ENCODE measurements at places on chromosomes 3 and 15.

- no peak for DNase-seq
Measured at GRCh38 chr3:44242721-44243120, 1.0 kb downstream of the TOPAZ1 start.

DNA sequence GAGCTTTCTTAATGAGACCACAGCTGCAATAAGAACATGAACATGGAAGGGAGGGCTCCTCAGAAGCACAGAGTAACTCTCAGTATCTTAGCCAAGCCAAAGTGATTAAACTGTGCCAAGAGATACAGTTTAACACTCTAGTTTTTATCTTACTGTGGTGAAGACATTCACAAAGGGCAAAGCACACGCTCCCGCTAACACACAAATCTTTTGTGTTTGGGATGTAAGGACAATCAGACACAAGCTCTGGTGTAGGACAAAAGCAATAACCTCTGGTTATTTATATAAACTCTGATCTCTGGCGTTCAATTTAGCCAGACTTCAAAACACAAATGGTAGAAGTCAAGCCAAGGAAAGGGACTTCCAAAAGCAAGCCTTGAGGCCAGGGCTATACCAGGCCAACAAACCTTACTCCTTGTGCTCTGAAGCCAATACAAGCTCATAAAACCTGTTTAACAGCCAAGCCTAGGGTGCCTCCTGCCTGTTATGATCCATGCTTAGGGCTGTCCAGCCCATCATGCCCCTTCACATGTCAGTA, 27.8 kb downstream of the DPH3 start:
- no peak for DNase-seq

DNA sequence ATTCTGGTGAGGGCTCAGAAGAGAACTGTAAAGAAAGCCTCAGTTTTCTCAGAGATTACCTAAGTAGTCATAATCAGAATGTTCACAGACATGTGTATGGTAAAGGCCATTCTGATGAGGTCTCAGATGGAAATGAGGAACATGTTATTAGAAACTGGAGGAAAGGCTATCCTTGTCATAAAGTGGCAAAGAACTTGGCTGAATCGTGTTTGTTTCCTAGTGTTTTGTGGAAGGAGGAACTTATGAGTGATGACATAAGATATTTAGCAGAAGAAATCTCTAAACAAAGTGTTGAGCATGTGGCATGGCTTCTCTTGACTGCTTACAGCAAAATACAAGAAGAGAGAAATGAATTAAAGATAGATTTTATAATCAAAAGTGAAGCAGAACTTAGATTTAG, 12.8 kb upstream of the KLHL40 start:
- DNase-seq, result no peak

DNA sequence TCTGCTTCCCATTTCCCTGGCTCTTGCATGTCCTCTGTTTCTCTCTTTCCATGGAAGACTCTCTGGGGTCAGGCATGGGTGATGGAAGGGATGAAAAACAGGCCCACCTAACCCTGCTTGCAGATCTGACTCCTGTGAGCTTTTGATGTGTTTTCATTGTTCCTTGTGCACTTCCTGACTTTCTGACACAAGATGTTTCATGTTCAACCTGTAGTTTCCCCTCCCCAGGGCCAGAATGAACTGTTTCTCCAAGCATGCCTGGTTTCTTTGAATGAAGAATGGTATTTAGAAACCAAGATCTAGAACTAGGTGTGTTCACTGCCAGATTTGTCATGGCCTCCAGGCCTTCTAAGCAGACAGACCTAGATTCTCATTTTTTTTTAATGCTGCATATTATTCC, 36.1 kb upstream of the CRTC3 start:
- no peak for DNase-seq

GRCh38 chr3:70358978-70359580, 46.6 kb upstream of the MDFIC2 start:
- no peak for DNase-seq

- no peak for DNase-seq
Measured at GRCh38 chr3:128735287-128735686, 9.3 kb downstream of the RAB7A start.

Measured in DMS 273 treated with DMSO at 0.1 percent for 48 hours (cell line).